Jurkat, Clone E6-1 (cell line): ENCODE measurements at places on chromosomes 5 and 9.

DNA sequence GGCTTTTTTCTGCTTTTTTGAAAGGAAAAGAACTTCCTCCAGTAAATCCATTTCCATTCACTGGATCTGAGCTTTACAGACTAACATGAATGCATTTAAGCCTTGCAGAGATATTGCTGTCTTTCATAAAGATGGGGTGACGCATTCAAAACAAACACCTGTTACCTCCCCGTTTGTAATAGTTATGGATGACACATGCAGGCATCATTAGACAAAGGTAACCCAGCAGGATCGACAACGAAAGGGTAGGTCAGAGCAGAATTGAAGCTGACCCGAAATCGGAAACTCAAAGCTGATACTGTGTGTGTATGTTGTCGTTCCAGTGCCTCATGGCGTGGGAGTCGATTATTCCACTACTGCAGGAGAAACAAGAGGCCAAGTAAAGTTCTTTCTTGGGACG lies 22.2 kb downstream of the SLC46A2 start:
- DNase-seq = no peak

- no peak for DNase-seq
These were observed 19.9 kb downstream of the TLR4 start for GRCh38 chr9:117723986-117724625.

GRCh38 chr5:14712666-14713065 lies 48.1 kb downstream of the OTULIN start:
- DNase-seq = no peak

- no peak for DNase-seq
These were observed 24.4 kb upstream of the ZSWIM6 start for GRCh38 chr5:61307611-61308010.

DNA sequence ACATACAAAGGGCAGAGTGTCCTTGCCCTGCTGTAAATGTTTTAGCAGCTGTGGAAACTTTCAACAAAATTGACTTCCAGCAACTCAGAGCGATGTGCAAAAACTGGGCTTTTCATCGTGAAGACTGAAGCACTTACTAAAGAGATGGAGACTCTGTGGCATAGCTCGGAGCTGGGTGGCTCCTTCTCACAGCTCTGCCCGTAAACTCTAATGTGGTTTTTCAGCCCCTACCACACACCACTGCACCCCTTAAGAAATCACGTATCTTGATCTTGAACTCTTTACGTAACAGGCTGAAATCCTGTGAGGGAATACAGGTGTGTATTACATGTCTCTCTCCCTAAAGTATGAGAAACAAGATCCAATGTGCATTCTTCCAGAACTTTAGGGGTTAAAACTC lies 124.4 kb downstream of the MEF2C start:
- DNase-seq = peak; percentile 19

GRCh38 chr5:154351566-154351965 lies 94.2 kb upstream of the SAP30L start:
- no peak for DNase-seq

- DNase-seq = no peak
These were observed 18.9 kb downstream of the OGN start for GRCh38 chr9:92385477-92385876.

DNA sequence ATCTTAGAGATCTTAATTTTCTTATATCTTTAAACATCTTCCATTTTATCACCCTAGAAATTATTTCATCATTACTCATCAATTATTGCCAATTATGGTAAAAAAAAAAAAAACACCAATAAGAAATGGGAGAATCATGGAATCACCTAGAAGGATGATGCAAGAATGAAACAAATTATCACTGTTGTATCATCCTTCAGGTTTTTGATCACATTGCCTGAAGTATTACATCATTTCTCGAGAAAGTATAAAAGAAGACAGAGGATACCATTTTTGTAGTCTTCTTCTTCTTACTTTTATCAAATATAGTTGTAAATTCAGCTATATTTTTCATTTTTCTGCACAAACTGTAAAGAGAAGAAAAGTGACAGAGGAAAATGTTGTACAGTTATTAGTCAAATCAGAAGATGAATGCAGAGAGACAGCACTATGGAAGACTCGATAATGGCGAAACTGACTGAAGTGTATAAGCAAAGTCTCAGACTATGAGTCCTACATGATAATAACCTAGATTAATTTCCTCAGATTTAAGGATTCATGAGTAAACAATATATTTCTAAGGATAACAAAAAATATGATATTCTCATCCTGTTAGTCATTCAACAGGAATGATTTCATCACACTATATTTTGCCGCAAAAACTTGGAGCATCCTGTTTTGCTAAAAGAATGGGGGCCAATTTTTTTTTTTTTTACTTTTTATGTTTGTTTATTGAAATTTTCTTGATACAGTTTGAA lies 5.9 kb upstream of the STC2 start:
- no peak for DNase-seq

DNA sequence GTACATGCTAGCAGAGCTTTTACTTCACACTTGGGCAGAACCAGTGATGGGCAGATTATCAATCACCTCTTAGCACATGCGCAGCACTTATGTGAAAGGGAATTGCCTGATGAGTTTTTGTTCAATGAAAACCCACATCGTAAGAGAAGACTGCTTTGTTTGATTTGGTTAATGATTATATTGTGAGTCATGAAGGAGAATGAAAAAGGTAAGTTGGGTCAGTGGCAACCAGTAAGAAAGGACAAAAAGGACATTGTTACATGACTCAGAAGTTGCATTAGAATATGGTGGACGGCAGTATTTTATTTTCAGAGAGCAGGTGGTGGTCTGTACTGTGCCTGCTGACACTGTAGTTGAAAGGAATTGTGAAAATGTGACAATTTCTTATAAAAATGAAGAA lies 127.4 kb downstream of the AOPEP start:
- DNase-seq = no peak

DNA sequence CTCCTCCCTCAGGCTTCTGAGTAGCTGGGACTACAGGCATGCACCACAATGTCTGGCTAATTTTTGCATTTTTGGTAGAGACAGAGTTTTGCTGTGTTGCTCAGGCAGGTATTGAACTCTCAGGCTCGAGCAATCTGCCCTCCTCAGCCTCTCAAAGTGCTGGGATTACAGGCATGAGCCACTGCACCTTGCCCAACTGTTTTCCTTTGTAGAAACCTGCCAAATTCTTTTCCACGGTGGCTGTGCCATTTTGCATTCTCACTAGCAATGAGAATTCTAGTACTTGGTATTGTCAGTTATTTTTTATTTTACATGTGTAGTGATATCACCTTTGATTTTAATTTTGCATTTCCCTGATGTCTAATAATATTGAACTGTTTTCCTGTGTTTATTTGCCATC lies 7.8 kb downstream of the RMI1 start:
- no peak for DNase-seq

DNA sequence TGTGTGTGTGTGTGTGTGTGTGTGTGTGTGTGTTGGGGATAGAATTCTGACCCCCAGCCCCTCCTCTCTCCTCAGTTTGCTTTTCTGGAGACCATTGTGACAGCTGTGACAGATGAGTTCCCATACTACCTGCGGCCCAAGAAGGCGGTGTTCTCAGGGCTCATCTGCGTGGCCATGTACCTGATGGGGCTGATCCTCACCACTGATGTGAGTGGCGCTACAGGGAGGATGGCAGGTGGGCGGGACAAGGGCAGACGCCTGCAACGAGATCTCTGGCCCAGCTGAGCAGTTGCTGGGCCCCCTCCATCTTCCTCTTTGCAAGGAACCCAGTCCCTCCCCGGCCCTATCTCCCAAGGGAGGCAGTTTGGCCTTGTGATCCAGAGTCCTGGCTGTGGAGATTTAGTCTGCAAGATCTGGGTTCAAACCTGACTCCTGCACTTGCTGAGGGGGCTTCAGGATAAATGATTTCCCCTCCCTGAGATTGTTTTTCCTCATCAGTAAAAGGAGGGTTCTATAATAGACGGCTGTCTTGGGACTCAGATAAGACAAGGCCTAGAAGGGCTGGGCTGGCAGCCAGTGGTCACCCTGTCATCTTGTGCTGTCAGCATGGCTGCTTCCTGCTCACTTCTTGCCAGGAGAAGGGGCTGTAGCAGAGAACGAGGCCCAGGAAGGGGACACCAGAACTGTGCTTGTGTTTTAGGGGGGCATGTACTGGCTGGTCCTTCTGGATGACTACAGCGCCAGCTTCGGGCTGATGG lies 14.1 kb downstream of the SLC6A7 start:
- no peak for DNase-seq

- DNase-seq = peak; percentile 93
These were observed 291.2 kb downstream of the IRX1 start for GRCh38 chr5:3886524-3887451.

DNA sequence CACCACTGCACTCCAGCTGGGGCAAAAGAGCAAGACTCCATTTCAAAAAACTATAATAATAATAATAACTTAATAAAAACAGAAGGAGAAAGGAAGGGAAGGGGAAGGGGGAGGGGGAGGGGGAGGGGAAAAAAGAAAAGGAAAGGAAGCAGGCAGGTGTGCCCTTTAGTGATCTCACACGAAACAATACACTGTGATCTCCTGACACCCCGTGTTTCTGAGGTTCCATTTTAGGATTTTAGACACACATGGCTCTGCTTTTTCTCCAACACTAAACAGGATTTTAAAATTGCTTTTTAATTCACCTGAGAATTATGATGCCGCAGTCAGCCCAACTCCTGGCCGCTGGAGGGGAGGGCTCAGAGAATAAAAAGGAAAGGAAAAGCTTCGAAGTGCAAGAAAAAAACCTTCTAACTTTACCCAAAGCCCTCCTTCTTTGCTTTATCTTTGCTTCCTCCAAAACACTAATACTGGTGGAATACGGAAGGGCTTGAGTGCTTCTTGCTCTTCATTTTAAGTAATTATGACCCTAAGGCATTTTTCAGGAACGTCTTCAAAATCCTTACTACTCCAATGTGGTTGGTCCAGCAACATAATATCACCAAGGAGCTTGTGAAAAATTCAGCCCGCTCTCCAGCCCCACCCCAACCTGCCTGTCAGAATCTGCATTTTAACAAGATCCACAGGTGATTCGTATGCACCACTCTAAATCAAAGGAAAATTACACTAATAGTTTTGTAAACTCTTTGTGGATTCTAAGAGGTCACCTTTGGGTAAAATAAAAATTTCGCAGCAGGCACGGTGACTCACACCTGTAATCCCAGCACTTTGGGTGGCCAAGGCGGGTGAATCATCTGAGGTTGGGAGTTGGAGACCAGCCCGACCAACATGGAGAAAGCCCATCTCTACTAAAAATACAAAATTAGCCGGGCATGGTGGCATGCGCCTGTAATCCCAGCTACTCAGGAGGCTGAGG lies 66.0 kb downstream of the MYO10 start:
- no peak for DNase-seq

DNA sequence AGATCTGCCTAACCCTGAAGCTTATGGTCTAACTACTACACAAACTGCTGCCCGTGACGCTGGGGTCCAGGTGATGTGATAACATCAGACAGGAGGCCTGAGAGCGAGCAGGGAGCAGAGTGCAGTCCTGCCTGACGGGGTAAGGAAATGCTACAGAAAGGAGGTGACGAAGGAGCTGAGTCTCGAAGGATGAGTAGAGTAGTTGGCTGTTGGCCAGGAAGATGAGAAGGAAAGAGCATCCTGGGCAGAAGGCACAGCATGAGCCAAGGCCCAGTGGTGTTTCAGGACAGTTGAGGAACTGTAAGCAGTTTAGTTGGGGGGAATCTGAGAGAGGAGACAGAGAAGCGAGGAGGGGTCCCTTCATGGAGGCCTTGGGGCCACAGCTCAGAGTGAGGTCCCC lies 136.0 kb upstream of the TBC1D2 start:
- no peak for DNase-seq

DNA sequence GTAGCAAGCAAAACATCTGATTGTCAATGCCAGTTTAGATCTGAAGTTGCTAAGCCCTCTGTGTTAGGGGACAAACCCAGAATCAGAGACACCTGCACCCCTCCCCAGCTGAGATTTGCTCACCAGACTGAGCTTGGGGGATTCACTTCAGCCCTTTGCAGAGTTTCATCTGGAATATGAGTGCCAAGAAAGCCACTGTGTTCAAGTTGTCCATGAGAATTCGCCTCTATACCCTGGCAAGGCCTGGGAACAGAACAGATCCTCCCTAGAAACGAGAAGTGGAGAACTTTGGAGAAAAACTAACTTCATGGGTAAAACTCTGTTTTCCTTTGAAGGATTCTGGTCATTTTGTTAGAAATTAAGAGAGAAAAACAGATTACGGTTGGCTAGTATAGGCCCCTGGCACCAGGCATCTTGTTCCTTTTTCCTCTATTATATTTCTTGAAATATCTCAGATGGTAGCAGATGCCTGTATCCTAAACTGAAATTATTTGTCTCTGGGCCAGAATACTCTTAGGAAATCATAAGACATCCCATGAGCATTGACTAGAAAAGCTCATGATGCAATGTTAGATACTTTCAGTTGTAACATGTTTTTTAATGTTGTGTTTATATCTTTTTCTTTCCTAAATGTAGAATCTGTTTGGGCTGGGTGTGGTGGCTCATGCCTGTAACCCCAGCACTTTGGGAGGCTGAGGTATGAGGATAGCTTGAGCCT lies 64.4 kb downstream of the SNX18 start:
- DNase-seq = no peak

GRCh38 chr5:148559461-148559860 lies 94.9 kb downstream of the HTR4 start:
- no peak for DNase-seq

DNA sequence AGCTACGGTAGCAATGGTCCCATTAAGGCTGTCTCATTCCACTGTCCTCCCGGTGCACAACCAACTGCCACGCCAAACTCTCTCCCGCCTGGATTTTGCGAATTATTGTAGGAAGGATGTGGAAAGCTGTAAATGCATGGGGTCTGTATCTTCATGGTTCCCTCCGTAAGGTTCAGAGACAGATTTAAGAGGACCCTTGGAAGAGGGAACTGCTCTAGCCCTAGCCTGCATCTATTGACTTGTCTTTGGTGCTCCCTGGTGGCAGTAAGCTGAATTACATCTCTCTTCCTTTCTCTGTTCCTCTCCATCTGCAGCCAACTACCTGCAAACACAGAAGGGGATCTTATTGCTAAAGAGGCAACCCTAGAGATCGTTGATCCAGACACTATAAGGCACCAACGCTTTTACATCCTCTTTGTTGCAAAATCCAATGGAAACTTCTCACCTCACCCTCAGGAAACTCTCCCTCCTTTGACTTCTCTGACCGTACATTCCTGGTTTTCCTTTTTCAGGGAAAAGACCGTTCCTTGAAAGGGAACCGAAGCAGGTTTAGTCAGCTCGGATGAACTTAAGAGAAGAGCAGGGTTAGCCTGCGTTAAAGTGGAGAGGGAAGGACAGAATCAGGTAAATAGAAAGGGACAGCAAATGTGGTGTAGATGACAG lies 11.9 kb downstream of the CAPSL start:
- DNase-seq = peak; percentile 78
